Vagina (tissue), 2 donors: ENCODE measurements at places on chromosomes 1 and 21. TPM values are rescaled to one million over a fixed set of nuclear protein-coding genes. Genes with fewer than 3 reads are reported as not detected.

HAO2 gene
- total RNA-seq = not detected

SLC35E2B gene
- 38.3 TPM for total RNA-seq

GRCh38 chr1:1356796-1357401 is 1.5 kb downstream of the MXRA8 start:
- no peaks in the 10 kb centered on the region for H3K36me3 ChIP-seq
- H3K27ac ChIP-seq = peak overlapping the region; percentile 92
- H3K27me3 ChIP-seq = no peaks in the 10 kb centered on the region
- peaks cover 97% of the 10 kb centered on the region for H3K4me1 ChIP-seq

DNA sequence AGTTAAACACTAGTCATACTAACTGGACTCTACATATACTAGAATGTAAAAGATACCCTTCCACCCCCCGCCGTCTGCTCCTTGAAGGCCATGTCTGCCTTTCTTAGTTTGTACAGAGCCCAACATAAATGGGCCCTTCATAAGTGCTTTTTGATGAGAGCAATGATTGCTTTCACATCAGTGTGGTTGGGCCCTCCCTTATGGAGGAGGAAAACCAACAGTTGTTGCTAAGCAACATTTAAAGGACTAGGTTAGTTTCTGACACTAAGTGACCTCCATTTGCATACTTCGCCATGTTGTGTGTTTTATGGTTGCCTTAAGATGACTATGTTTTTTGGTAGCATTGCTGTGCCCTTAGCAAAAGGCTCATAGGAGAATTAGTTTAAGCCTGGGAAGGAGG is 182.0 kb upstream of the SGIP1 start:
- H3K36me3 ChIP-seq = no peaks in the 10 kb centered on the region
- H3K27ac ChIP-seq = no peak overlapping the region
- peaks cover 53% of the 10 kb centered on the region for H3K4me1 ChIP-seq
- no peak for DNase-seq
- no peak overlapping the region for H3K4me3 ChIP-seq
- H3K27me3 ChIP-seq = no peaks in the 10 kb centered on the region

DNA sequence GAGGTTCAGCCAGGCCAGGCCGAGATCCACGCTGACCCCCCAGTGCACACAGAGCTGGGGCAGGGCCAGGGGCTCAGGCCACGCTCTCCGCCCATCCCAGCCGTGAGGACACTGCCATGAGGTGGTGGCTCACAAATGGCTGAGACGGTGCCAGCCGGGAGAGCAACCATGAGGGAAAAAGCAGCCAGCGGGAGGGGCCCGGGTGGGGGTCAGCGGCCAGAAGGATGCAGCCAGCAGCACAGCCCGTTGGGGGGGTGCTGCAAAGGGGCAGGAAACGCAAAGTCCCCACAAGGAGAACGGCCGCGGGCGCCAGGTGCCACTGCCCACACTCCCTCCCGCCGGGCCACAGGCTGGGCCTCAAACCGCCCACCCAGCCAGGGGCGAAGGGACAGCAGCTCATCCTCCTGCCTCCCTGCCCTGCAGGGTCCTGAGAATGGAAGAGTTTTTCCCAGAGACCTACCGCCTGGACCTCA is 8.3 kb downstream of the TTLL10 start:
- no peaks in the 10 kb centered on the region for H3K4me1 ChIP-seq
- no peak overlapping the region for H3K27ac ChIP-seq
- no peak overlapping the region for H3K4me3 ChIP-seq
- H3K36me3 ChIP-seq = no peaks in the 10 kb centered on the region

GRCh38 chr1:178266619-178267066 is 172.7 kb downstream of the RASAL2 start:
- DNase-seq = no peak
- no peaks in the 10 kb centered on the region for H3K36me3 ChIP-seq
- no peak overlapping the region for H3K27ac ChIP-seq
- no peaks in the 10 kb centered on the region for H3K27me3 ChIP-seq
- H3K4me3 ChIP-seq = no peak overlapping the region

- no peaks in the 10 kb centered on the region for H3K36me3 ChIP-seq
- no peak overlapping the region for H3K27ac ChIP-seq
- no peaks in the 10 kb centered on the region for H3K4me1 ChIP-seq
- DNase-seq = no peak
- no peaks in the 10 kb centered on the region for H3K27me3 ChIP-seq
These were observed 14.4 kb downstream of the ILDR2 start for GRCh38 chr1:166960858-166961474.
